Mammary epithelial cell (primary cell): ENCODE measurements at places on chromosomes 7 and 10.

DNA sequence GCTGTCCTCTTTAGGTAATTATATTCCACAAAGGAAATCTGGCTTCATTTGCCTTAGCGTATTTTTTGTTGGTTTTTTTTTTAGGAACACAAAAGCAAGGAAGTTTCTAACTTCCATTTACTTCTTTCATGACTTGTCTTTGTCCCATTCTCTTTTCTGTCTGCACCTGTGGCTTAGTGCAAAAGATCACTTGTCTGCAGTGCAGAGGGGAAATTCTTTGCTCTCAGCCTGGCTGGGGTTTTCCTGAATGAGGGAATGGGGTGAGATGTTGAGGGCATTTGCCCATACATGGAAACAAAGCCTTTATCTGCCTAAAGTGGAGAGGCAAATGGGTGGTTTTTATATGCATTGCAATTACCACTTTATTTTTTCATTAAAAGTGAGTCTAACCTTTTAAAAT is 361.1 kb upstream of the IGFBP3 start:
- DNase-seq = peak; percentile 50

GRCh38 chr10:56123247-56123646 is 237.8 kb downstream of the ZWINT start:
- DNase-seq = no peak

GRCh38 chr10:109929501-109930219 is 6.3 kb upstream of the XPNPEP1 start:
- no peak for DNase-seq

- no peak for DNase-seq
These were observed 55.6 kb downstream of the C1GALT1 start for GRCh38 chr7:7237978-7238267.

DNA sequence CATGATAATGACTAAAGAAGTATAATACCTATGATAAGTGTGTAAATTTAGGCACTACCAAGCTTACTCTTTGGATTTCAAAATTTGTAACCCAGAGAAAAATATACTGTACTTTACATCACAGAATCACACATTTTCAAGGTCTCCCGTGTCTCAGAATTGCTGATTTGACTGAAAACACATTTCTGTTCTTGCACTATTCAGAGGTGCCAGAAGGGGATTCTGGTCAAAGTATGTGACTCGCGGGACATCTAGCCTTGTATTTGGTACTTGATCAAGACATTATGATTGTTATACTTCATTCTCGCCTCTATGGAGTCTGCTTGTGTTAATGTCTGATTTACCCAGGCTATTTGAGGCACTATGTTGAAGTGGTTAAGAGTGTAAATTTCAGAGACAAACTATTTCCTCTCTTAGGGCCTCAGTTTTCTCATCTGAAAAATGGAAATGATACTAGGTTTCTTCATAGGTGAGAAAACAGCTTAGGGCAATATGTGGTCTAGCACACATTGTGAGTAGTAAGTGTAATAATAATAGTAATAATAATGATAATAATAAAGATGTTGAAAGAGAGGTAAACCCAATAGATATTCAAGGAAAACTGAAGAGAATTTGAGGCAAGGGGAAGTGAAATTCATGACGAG is 320.4 kb downstream of the RNLS start:
- no peak for DNase-seq

DNA sequence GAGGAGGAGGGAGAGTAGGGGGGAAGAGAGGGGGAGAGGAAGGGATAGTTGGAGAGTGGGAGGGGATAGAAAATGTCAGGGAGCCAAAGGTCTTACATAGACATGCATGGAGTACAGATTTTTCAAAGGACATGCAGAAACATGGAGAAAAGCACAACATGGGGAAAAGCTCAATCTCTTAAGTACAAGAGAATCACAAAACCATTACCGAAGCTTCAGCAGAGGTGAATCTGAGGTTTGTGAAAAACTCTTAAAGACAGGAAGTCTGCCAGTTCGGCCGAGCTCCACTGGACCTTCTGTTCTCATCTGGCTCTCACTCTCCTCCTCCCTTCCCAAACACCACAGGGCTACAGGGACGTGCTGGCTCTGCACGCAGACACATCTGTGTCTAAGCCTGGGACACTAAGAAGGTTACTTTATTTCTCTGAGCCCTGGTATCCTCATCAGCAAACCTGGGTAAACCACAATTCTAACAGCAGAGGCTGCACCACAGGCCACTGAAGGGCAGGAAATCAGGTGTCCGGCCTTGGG is 133.9 kb downstream of the COBL start:
- no peak for DNase-seq

- DNase-seq = no peak
These were observed 68.1 kb upstream of the AOAH start for GRCh38 chr7:36792421-36792820.
